Fibroblast of upper back skin (primary cell): ENCODE measurements at places on chromosomes 4 and X.

- peak; percentile 61 for DNase-seq
These were observed 105.6 kb downstream of the CNKSR2 start for GRCh38 chrX:21479695-21480270.

- DNase-seq, result no peak
These were observed 6.5 kb upstream of the FRYL start for GRCh38 chr4:48786549-48786948.

DNA sequence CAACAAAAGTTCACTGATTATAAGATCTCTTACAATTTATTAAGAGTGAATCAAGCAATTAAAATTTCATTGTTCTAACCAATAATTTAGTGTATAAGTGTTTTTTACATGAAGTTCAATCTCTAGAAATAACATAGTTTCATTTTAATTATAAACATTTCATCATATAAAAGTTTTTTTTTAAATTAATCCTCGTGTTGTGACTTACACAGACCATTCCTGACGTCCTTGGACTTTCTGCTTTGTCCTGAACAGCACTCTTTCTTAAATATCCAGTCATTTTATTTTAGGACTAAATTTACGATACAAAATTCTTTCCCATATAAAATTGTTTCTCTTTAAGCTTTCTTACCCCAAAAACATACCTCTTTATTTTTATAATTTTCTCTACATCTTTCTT, 841.7 kb upstream of the POU3F4 start:
- DNase-seq, result no peak

DNA sequence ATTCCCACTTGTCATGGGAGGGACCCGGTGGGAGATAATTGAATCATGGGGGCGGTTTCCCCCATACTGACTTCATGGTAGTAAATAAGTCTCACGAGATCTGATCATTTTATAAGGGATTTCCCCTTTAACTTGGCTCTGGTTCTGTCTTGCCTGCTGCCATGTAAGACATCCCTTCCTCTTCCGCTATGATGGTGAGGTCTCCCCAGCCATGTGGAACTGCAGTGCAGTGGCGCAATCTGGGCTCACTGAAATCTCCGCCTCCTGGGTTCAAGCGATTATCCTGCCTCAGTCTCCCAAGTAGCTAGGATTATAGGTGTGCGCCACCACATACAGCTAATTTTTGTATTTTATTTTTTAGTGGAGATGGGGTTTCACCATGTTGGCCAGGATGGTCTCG, 2.9 kb downstream of the HPGDS start:
- DNase-seq, result no peak

DNA sequence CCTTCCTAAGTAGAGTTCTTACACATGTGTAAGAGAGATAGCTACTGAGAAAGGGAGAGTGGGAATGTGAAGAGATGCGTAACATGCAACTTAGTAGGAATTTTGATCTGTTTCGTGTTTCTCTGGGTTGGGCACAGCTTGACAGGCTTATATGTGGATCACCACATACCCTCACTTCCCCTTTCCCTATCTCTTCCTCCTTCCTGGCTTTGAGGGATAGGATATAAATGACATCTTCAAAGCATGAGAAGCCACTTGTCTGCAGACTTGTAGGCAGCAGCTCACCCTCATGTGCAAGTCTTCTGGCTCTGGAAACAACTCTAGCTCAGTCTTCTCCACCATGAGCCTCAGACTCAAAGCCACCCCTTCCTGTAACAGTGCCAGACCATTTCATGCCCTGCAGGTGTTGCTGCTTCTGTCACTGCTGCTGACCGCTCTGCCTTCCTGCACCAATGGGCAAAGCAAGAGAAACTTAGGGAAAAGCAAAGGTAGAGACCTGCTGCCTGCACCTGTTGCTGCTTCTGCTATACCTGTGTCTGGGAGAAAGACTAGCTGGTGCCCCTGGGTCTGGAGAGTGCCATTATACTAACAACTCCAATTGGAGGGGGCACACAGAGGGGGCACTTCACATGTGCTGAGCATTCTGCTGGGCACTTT, 5.4 kb upstream of the PF4V1 start:
- no peak for DNase-seq

DNA sequence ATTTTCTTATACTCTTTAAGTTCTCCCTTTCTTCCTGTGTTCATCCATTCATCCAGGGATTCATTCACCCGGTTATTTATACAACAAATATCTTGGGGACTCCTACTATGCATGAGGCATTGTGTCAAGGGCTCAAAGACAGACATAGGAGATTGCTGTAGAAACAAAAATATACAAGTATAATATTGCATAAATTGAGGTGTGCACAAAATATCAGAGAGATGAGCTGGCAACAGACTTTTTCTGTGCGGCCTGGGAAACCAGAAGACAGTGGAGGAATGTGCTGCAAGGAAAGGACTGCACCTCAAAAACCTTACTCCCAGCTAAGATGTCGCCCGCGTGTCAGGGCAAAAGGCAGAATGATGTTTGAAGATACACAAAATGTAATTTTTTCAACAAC, 9.6 kb downstream of the OTOP1 start:
- DNase-seq, result no peak

DNA sequence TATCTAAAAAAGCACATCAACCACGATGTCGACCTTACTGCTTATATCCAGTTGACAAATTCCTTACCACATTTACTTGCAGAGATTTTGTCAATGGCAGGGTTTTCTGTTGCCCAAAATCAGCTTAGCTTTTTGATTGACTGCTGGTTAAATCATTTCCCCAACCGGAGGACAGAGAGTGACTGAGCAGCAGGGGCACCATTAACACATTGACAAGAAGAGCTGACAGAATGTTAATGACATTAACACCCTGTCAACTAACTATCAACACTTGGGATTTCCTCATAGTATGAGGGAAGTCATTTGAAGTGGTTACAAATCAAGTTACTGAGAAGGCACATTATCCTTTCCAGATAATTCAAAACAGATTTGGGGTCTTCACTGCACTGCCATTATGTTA, 368.4 kb downstream of the RPA4 start:
- no peak for DNase-seq

- peak; percentile 19 for DNase-seq
These were observed 117.4 kb downstream of the ATRX start for GRCh38 chrX:77668391-77669237.

GRCh38 chr4:144579411-144580030, 66.4 kb upstream of the HHIP start:
- DNase-seq, result peak; percentile 72

DNA sequence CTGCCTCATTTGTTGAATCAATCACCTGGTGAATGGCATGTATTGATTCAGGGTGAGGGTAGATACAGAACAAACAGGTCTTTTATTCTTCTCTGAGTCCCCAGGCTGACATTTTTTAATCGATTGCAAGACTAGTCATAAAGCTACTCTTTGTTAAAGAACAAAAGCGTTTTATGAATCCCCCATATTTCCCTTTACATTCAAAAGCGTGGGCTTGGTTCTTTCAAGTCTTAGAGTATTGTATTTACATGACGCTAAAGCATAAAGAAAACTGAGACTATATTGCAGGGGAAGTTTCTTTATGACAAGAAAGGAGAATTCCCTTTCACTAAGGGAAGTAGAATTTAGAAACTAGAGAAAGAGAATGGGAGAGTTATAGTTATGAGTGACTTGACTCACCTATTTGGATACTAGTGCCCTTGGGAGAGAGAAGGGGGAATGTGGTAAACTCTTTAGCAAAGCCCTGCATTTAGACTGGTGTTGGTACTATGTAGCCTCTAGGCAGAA, 69.3 kb upstream of the PDE5A start:
- no peak for DNase-seq

- DNase-seq, result peak; percentile 58
These were observed 25.5 kb downstream of the BBS12 start for GRCh38 chr4:122758033-122758432.

GRCh38 chr4:23920716-23921446, 31.0 kb upstream of the PPARGC1A start:
- no peak for DNase-seq

DNA sequence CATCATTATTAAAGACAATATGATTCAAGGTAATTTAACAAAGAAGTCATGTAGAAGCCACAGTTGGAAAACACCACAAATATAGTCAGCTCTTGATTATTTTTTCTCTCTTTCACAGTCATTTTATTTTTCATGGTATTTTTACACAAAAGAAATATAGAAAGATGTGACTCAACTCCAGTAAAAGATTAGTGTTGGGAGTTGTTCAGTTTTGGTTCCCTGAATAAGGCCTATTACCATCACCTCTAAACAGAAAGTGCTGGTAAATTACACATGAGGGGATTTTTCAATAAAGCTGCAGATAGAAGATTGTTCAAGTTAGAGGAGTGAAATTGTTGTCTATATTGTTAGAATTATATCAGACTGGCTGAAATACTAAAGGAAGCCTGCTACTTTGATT, 107.0 kb downstream of the DDIT4L start:
- no peak for DNase-seq

- DNase-seq, result no peak
These were observed 20.7 kb upstream of the AR start for GRCh38 chrX:67523002-67523681.

DNA sequence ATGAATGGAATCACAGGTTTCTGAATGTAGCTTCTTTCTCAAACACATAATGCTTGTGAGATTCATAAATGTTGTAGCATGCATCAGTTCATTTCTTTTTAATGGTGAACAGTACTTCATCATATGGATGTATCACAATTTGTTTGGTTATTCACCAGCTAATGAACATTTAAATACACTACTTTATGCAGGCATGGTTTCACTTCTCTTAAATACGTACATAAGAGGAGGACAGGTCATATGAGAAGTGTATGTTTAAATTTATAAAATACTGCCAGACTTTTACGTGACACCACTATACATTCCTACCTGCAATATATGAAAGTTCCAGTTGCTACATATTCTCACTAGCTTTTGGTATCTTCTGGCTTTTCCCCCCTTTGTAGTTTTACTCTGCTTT, 65.4 kb downstream of the ANKRD17 start:
- DNase-seq, result no peak

GRCh38 chrX:119273420-119274192, 37.5 kb downstream of the PGRMC1 start:
- peak; percentile 66 for DNase-seq

DNA sequence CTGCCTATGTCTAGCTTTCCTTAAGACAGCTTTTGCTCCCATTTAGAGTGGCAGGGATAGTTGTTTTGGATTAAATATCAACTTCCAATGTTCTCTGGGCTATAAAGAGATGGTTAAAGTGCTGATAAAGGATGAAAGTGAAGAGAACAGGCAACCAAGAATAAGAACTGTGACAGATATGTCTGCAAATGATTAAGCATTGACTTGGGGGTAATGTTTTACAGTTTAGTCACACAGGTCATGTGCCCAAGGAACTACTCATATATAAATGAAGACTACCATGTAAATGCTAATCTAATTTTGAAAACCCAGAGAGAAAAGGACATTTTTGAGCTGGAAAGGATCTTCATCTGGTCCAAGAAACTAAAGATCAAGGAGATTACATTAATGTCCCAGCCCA, 42.1 kb downstream of the RBMX2 start:
- no peak for DNase-seq

DNA sequence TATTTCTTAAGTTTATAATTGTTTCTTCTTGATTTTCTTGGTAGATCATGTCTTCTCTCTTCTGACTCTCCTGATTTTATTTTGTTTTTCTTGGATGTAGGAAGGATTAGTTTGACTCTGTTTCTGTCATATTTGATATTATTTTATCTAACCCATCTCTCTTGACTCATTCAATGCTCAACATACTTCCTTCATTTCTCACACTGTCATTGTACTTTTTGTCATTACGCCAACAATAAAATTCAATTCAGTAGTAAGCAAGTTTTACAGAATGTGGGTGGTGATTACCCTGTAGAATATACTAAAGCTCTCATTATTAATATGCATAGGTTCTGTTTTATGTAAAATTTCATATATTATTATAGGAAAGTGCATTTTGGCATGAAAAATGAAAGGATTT, 1303.0 kb upstream of the AGA start:
- DNase-seq, result peak; percentile 7

GRCh38 chr4:56701161-56701480, 20.0 kb upstream of the HOPX start:
- no peak for DNase-seq
